ENCODE measurements at places on chromosomes 11 and 22. TPM values are rescaled to one million over a fixed set of nuclear protein-coding genes. Genes with fewer than 3 reads are reported as not detected.

OR2AG1 gene
- total RNA-seq, result not detected

FXYD2 gene
- total RNA-seq, result 0.20 TPM

CELSR1 gene
- total RNA-seq, result 1.1 TPM

CCND1 gene
- total RNA-seq, result 308 TPM

CHADL gene
- 0.37 TPM for total RNA-seq
